ENCODE measurements at places on chromosomes 6 and 20.

GRCh38 chr6:43021270-43022047 lies at the start of gene RRP36:
RRP36 (plus strand) TSS chr6:43021623; CDS start chr6:43021655, 32 bp downstream.
- peak; percentile 76 for DNase-seq

- no peak for DNase-seq
Measured at GRCh38 chr20:9051508-9051907, 17.4 kb upstream of the PLCB4 start.

GRCh38 chr6:38803129-38803528 lies 88.0 kb downstream of the DNAH8 start:
- no peak for DNase-seq

DNA sequence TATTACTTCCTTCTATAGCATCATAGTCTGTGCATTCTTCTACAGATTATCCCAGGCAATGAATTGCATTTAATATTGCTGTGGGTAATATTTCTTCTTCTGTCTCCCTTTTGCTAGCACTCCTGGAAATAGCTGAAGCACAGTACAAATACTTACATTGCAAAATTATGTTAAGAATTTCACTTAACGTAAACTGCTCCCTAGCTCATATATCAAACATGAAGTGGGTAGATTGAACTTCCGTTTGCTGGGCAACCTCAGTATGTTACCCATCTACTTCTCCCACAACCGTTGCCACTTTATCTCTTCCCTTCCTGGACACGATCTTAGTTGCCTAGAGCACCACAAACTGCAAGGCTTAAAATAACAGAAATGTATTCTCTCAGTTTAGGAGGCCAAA lies 963.3 kb downstream of the KIF16B start:
- DNase-seq = no peak

- DNase-seq = no peak
Measured at GRCh38 chr6:103719545-103719944, 1140.2 kb downstream of the HACE1 start.

GRCh38 chr20:10733122-10733521 lies 59.3 kb upstream of the JAG1 start:
- DNase-seq = no peak

- DNase-seq = no peak
Measured at GRCh38 chr6:47153404-47153755, 111.2 kb upstream of the ADGRF1 start.

DNA sequence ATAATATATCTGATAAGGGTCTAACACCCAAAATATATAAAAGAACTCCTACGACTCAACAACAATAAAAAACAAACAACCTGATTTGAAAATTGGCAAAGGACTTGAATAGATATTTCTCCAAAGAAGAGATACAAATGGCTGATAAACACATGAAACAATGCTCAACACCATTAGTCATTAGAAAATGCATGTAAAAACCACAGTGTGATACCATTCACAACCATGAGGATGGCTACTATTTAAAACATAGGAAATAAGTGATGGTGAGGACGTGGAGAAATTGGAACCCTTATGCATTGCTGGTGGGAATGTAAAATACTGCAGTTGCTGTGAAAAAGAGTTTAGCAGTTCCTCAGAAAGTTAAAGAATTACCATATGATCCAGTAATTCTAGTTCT lies 41.4 kb downstream of the PTGIS start:
- no peak for DNase-seq

DNA sequence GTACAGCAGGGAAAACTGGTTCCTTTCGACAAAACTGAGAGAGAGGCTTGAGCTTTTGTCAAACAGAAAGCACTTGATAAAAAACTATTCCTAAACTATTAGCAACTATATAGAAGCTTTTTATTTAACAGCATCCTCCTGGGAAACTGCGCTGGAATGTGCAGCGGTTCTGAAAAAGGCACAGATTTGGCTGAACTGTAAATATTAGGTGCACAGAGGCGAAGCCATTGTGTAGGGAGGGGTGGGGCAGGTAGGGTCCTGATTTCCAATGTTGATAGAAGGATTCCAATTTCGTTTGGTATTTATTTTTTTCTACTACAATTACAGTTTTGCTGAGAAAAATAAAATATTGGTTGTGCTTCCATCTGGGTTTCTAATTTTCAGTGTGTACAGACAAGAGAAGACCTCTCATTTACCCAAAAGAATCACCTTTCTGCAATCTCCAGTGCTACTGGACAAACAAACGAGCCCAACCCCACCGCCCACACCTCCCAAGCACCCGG lies 698 bp upstream of the SH3BGRL2 start:
- DNase-seq = no peak

- no peak for DNase-seq
Measured at GRCh38 chr6:111603040-111603439, 2.6 kb downstream of the TRAF3IP2 start.

- no peak for DNase-seq
Measured at GRCh38 chr6:98920904-98921431, 26.8 kb downstream of the FBXL4 start.

DNA sequence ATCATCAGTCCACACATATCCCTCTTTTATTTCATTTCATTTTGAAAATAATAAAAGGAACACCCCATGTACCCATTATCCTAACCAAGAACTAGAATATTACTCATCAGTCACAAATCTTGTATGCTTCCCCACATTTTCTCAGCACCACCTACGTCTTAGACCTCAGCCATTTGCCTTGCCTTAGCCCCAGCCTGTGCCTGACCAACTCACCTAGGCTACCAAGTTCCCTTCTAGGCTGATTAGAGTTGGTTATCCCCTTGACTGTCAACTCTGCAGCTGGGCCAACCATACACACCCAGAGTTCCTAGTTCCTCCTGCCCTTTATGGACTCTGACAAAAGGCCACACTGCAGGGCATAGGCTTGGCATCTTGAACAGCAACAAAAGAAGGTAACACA lies 33.4 kb upstream of the IPCEF1 start:
- DNase-seq = no peak

DNA sequence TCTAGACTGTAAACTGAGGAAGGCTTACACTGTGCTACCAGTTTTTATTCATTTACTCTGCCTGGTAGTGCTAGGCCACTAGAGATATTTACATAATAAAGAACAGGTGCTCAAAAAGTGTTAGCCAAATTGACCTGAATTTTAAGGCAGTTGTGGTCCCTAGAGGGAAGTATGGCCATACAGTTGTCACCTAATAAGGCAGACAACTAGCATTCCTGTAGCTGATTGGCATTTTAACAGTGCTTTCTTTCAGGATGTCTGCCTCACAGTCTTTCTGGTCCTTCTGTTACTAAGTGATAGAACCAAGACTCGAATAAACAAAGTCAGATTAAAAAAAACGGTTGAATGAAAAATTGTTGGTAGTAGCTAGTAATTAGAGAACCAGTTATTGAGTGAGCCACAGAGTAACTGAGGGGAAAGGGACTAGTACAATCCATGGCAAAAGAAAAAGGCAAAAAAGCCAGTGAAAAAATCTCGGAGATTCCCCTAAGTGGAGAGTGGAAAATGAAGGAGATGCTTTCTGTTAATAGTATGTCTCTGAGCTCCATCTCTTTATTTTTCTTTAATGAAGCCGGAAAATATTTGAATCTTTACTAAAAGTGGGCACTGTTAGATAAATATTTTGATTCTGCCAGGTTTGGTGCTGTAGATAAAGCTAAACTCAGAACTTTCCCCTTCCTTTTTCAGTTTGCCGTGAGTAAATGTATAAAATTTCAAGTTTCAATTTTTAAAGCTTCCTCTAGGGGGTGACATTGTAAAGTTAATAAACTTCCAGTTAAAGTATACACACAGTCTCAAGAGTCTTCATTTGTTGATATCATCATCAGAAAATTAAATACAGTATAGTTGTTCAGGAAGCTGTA lies 9.1 kb downstream of the VTA1 start:
- no peak for DNase-seq

- no peak for DNase-seq
Measured at GRCh38 chr6:5205877-5206850, 54.6 kb downstream of the LYRM4 start.

- DNase-seq = no peak
Measured at GRCh38 chr6:1901556-1901955, 291.8 kb downstream of the FOXC1 start.

- DNase-seq = no peak
Measured at GRCh38 chr6:123967905-123968304, 164.2 kb downstream of the NKAIN2 start.
